ENCODE measurements at places on chromosomes 16 and 17. TPM values are rescaled to one million over a fixed set of nuclear protein-coding genes. Genes with fewer than 3 reads are reported as not detected.

The OGFOD1 gene
- 16.1 TPM for polyA plus RNA-seq

DNA sequence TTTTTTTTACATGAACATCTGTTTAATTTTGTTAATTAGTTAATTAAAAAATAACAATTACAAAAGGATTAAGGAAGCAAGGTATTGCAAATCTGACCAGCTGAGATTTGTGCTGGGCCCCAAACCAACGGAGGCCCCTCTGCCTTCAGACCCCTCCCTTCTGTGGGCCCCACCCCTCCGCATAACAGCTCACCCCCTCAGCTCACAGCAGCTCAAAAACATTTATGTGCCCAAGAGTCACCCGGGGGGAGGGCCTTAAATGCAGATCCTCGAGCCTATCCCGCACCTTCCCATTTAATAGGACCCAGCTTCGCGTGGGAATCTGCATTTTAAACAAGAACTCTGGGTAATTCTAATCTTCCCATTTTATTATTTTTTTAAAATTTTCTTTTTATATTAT lies 75.0 kb downstream of the MGAT5B start:
- DNase-seq = no peak

The NGFR gene
- 9.4 TPM for polyA plus RNA-seq

GRCh38 chr17:28871056-28871579 lies 16.3 kb downstream of the ERAL1 start:
- DNase-seq = no peak

GRCh38 chr17:78140169-78141051 lies 5.8 kb upstream of the C17orf99 start:
- peak; percentile 88 for DNase-seq

The CDYL2 gene
- 2.6 TPM for polyA plus RNA-seq

The KCNAB3 gene
- 0.71 TPM for polyA plus RNA-seq

The LITAF gene
- 121 TPM for polyA plus RNA-seq

DNA sequence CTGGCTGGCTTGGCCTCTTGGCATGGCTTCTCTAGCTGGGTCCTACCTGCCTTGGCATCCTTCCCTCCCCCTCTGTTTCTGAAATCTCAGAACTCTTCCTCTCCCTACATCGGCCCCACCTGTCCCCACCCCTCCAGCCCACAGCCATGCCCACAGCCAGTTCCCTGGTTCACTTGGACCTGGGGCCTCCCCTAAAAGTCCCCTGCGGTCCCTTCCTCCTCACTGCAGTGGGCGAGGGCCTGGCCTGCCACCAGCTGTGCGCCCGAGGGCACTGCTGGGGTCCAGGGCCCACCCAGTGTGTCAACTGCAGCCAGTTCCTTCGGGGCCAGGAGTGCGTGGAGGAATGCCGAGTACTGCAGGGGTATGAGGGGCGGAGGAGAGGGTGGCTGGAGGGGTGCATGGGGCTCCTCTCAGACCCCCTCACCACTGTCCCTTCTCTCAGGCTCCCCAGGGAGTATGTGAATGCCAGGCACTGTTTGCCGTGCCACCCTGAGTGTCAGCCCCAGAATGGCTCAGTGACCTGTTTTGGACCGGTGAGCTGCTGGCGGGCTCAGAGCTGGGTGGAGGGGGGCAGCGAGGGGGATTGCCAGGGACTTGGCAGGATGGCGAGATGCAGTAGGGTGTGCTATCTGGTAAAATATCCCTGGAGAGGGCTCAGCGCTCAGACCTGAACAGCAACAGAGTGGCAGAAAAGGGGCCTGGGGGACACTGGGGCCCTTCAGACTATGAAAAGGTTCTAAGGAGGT lies 14.1 kb downstream of the MIEN1 start:
- DNase-seq = no peak

DNA sequence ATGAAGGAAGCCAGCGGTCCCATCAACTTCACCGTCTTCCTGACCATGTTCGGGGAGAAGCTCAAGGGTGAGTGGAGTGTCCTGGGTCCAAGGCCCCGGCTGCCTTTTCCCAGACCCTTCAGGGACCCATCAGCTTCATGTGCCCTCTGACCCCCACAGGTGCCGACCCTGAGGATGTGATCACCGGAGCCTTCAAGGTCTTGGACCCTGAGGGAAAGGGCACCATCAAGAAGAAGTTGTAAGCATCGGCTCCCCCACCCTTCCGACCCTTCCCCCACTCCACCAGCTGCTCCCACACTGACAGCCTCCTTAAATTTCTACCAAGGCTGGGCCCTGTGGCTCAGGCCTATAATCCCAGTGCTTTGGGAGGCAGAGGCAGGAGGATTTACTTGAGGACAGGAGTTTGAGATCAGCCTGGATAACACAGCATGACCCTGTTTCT lies 1.9 kb downstream of the MYL11 start:
- peak; percentile 70 for DNase-seq

DNA sequence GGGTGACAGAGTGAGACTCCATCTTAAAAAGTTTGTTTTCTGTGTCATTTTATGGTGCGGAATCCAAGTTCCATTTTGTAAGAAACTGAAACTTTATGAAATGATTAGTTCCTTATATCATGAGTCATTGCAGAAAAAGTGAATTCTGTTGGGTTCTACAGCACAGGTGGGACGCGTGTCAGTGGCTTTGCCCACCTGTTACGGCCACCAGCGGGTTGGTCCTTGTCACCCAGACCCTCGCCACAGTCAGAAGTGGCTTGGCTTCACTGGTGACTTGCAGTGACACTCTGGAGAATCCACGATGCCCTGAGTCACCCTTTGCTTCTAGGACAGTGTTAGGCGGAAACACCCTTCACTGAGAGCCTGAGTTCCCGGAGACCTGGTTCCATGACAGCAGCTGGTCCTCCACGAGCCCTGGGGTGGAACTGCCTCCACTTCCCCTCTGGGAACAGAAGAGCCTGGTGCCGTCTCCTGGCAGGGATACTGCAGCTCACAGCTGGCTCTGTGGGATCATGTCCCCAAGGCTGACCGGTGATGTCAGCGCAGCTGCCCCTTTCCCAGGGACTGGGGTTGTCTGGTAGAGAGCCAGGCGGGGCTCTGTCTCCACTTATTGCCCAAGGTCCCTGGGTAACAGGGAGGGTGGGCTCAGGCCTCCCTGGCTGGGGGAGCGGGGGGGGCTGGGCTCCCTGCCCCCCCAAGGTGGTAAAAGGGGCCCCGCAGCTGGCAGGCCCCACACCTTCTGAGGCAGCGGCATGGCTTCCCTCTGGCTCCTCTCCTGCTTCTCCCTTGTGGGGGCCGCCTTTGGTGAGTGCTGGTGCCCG lies at the start of gene CTRB1:
CTRB1 (plus strand) TSS at position 733 of the 821 bp plus-strand sequence; CDS start at position 753, 20 bp downstream.
- DNase-seq = no peak

- no peak for DNase-seq
Observed at GRCh38 chr16:57750796-57751538, 15.4 kb downstream of the KATNB1 start.

DNA sequence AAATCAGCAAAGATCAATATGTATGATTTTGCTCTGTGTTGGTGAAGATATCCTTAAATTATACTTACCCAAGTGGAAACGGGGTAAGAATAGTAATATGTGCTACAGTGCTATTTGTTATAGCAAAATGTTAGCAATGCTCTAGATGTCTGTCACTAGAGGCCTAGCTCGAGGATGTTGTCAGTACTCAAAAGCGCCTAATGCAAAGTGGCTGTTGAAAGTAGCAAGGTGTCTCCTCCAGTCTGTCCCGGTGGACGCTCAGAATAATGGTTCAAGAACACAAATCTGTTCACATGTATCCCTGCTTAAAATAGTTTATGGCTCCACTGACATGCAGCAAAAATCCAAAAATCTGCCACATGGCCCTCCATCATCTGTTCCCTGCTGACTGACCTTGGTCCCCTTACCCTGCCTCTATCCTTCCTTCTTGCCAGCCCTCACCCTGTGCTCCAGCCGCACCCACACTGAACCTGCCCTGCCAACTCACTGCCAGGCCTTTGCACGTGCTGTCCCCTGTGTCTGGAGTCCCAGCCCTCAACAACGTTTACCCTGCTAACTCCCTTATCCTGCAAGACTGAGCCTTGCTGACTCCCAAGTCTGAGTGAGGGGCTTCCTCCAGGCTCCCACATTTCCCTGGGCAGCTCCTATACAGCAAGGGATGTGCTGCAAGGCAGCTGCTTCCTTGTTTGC lies 9.6 kb upstream of the RNF112 start:
- no peak for DNase-seq

DNA sequence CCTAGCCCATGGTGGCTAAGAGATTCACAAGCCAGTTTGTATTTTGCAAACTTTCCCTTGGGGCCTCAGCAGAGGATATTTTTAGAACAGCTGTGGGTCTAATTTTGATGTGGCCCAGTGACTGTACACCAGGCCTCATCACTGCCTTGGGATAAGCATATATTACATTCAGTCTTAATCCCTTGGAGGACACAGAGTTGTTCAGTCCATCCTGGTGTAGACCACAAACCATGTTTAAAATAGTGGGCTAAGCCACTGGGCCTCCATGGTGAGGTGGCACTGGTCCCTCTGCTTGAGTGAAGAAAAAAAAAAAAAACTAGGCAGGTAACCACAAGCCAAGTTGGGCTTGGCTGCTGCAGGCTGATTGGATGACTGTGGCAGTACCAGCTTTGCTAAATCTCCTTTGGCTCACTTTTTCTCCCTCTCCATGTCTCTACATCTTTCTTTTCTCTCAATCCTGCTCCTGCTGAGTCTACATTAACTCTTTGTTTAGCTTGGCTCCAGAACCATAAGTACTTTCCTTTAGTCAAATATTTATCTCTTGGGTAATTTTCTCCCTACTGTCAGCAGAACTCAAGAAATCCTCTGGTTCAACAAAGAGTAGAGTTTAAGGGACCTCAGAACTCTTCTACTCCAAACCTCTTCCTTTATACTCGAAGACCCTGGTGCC lies 120.0 kb upstream of the TBX2 start:
- DNase-seq = no peak

DNA sequence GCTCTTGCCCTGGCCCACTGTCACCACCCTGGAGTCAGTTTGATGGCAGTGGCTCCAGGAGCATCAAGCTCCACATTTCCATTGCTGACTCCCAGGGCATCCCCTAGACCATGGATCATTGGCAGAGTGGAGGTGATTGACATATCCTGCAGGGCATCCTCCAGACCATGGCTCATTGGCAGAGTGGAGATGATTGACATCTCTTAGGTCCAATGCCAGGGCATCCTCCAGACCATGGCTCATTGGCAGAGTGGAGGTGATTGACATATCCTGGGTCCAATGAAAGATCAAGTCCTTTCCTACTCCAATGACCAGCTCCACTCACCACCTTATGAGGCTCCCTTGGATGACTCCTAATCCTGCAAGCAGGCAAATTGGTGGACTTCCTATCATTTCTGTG lies 174.3 kb upstream of the NLRP1 start:
- DNase-seq = no peak

- no peak for DNase-seq
Observed at GRCh38 chr17:63843910-63844677, 1.6 kb upstream of the SMARCD2 start.

DNA sequence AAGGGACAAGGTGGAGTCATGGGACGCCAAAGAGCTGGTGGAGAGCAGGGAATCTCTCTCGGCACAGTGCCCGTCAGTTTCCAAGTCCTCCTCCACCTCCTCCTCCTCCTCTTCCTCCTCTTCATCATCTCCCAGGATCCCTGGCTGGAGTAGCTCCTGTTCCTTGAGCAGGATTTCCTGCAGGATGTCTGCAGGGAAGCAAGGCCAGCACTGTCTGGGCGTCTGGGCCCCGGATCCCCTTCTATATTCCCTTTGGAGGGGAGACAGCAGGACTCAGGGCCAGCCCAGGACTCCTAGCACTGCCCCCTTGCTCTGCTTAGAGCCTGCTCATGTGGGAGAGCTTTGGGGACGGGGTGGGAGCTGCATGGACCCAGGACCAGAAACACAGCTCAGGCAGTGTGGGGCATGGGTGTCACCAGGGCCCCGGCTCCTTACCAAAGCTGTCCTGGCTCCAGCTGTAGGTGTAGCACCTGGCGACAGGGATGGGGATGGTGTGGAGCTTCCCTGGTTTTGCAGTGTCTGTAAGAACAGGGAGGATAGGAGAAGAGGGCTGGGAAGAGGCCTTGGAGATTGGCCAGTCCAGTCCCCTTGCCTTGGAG lies 21.3 kb upstream of the PIK3R6 start:
- DNase-seq = no peak

DNA sequence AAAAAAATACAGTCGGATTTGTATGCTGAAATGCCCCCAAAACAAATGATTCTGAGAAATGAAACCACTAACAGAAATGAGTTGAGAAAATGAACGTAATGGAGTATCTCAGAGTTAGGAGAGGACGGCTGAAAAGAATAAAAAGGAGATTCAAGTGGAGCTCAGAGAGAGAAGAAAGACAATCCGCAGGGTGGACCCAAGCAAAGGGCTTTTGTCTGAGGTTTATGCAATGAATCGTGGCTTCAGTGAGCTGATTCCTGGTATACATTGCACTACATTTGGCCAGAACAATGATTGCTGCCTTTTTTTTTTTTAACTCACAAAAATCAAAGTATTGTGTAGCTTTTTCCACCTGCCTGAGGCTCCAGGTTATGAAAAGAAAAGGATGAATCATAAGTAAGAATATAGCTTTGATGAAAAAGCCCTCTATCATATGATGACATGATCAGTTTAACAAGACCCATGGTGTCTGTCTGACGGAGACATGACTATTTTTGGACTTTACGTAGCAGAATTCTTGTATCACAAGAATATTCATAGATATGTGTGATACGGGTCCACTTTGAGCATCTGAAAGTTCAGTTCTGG lies 4.4 kb upstream of the MED9 start:
- no peak for DNase-seq

DNA sequence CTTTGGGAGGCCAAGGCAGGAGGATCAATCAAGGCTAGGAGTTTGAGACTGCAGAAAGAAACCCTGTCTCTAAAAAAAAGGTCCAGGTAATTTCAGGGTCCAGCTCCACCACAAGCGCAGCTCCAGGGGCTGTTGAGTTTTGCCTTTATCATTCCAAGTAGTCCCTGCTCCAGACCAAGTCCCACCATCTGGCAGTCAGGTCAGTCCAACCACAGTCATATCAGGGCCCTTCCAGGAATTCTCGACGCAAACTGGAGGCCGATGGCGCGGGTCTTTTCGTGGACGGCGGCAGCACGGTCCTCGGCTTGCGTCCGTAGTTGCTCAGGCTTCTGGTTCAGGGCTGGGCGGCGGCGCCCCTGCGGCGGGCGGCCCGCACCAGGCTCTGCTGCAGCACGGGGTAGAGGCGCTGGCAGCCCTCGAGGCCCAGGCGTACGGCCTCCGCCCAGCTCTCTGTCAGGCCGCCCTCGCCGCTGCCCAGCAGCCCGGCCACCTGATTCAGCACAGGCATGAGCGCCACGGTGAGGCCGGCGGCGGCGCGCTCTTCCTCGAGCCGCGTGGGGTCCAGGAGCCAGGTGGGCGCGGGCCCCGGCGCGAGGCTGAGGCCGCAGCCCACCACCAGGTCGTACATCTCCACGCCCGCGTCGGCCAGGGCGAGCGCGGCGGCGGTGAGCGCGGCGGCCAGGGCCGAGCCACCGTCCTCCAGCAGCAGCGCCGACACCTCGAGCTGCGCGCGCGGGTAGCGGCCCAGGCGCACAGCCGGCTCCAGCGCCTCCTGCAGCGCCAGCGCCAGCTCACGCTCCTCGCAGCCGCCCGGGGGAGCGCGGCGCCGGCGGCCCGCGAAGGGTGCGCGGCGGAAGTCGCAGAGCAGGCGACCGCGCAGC lies 752 bp downstream of the EXOSC6 start:
- DNase-seq = peak; percentile 63

DNA sequence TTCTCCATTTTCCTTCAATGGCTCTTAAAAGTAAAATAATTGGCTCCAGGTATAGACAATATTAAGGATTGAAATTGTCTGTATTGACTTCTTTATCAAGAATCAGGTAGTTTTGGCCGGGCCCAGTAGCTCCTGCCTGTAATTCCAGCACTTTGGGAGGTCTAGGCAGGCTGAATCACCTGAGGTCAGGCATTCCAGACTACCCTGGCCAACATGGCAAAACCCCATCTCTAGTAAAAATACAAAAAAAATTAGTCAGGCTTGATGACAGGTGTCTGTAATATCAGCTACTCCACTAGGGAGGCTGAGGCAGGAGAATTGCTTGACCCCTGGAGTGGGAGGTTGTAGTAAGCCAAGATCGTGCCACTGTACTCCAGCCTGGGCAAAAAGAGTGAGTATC lies 1008.5 kb upstream of the EEF2KMT start:
- no peak for DNase-seq

Data from kidney (tissue), 22 donors.